ENCODE measurements at places on chromosomes 3 and 15.
A peak's percentile ranks its signal among the peaks of the same experiment; 100 is the strongest.

- DNase-seq = no peak
Measured at GRCh38 chr3:49602877-49603411, 48.7 kb downstream of the BSN start.

- no peak for DNase-seq
Measured at GRCh38 chr15:67080118-67080899, 14.9 kb downstream of the SMAD3 start.

DNA sequence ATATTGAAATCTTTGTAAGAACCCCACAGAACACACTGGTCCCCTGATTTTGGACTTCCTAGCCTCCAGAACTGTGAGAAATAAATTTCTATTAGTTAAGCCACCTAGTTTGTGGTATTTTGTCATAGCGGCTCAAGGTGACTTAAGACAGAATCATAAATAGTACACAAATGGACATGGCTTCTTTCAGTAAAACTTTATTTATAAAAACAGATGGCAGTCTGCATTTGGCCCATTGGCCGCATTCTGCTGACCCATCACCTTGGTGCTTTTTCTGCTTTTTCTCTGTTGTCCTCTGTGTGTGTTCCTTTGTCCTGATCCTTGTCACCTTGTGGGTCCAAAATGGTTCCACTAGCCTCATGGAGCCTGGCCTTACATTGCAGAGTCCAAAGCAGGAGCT is 363.6 kb downstream of the PTPRG start:
- no peak for DNase-seq

DNA sequence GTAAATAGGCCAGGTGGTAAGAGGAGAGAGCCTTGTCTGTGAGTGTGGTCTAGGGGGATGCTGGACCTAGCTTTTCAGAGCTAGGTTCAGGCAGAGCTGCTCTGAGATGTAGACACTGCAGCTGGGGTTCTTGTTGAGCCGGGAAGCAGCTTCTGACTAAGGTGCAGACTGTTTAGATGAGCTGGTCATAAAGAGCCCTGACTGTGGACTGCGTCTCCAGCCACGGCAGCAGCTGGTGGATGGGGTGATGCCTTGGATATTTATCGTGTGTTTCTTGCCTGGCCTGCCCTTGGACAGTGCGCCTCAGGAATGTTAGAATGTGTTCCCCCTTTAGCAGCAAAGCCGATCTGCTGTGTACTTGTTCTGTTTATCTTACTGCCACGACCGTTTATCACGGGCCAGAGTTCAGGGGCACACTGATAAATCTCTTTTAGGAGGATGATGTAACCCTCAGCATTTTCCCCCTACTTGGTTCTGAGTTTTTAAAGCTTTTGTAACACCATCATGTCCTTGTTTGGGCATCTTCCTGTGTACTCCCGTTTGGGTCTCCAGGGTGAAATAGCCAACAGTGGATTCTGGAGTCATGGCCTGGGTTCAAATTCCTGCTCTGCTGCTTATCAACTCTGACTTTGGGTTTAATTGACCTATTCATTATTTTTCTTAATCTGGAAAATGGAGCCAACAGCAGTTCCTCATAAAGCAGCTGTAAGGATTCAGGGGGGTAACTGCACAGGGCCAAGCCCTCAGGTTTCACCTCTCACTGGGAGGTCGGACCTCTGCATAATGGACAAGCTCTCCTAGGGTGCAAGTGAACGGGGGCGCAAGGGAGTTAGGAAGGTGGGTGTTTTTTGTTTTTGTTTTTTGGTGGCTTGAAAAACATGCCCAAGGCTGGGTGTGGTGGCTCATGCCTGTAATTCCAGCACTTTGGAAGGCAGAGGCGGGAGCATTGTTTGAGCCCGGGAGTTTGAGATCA is 51.4 kb downstream of the FLNB start:
- peak; percentile 14 for DNase-seq

DNA sequence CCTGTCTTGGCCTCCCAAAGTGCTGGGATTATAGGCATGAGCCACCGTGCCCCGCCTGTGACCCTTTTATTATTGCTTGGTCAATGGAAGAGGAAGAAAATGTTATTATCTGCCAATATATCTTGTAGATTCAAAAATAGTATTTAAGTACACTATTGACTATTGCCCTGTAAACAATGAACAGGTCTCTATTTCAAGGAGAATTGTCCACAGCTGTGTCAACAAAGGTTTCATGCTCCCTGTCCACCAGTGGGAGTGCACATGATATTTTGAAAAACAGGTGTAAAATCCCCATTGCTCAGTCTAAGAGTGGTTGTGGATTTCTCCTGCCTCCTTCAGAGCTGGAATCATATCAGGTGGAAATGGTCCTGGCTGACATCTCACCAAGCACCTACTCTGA is 36.5 kb upstream of the IGF1R start:
- DNase-seq = no peak

- DNase-seq = no peak
Measured at GRCh38 chr15:29556380-29556779, 265.9 kb downstream of the TJP1 start.

- DNase-seq = no peak
Measured at GRCh38 chr3:156383441-156384025, 171.4 kb downstream of the SSR3 start.

- peak; percentile 9 for DNase-seq
Measured at GRCh38 chr3:101780661-101781060, 1.6 kb downstream of the NXPE3 start.

DNA sequence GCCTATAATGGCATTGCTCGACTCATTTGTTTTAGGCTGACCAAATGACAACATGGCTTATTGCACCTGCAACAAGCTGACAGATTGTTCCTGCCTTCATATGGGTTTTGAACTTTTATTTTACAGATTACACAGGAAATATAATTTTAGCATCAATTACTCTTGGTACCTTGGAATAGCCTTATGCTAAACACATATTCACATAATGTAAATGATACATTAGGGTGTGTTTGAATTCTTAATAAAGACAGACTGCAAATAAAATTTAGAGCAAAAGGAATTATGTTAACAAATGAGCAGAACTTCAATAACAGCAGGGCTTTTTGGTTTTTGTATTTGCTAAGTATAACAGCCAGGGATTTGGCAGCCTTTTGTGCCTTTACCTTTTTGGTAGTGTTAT is 51.9 kb upstream of the TMC3 start:
- DNase-seq = no peak

DNA sequence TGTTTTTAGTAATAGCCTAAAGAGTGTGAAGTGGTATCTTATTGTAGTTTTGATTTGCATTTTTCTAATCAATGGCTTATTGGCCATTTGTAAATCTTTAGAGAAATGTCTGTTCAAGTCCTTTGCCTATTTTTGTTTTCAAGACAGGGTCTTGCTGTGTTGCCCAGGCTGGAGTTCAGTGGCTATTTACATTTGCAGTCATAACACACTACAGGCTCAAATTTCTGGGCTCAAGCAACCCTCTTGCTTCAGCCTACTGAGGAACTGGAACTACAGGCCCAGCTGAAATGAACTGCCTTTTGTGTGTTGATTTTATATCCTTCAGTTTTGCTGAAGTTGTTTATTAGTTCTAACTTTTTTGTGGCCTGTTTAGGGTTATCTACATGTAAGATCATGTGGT is 27.9 kb downstream of the BSN start:
- no peak for DNase-seq

- no peak for DNase-seq
Measured at GRCh38 chr3:151558661-151559060, 97.8 kb upstream of the IGSF10 start.

DNA sequence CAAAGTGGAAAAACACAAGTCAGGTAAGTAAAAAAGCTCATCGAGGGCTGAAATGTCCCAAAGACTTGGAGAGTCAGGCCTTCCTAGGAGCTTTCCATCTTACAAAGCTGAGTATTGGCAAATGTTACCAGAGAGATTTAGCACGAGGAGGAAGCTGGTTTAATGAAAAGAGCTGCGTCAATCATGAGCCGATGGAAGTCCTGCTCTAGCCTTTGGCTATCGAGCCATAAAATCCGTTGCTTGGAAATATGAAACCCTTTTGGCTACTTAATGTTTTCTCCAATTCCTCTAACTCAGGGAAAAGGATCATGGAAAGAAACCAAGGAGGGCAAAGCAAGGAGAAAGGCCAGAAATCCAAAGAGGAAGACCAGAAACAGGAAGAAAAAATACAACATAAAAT is 1074.6 kb downstream of the FHIT start:
- no peak for DNase-seq

GRCh38 chr15:90436952-90437351 is 48.9 kb downstream of the IQGAP1 start:
- DNase-seq = no peak

GRCh38 chr3:32296251-32297204 is 58.0 kb downstream of the CMTM8 start:
- peak; percentile 69 for DNase-seq

- no peak for DNase-seq
Measured at GRCh38 chr15:82812994-82813393, 3.6 kb downstream of the WHAMM start.

- no peak for DNase-seq
Measured at GRCh38 chr3:53646723-53647122, 152.3 kb downstream of the CACNA1D start.

- peak; percentile 48 for DNase-seq
Measured at GRCh38 chr3:58084788-58085543, 76.7 kb downstream of the FLNB start.

DNA sequence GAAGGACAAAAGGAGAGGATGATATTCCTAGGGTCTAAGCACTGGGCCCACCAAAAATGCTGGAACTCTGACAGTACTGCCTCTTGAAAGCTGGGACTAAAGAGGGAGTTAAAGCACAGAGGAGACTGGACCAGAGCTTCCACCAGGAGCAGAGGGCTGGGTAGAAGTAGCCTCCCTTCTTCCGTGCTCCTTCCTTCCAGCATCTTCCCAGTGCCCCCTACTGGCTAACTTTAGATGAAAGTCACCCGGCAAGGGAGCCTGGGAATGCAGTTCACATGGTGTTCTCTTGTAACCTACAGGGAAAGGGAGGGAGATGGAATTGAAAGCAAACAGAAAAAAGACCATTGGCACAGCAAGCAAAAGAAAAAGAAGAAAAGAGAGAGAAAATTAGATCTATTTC is 106.1 kb upstream of the COL8A1 start:
- DNase-seq = peak; percentile 63

DNA sequence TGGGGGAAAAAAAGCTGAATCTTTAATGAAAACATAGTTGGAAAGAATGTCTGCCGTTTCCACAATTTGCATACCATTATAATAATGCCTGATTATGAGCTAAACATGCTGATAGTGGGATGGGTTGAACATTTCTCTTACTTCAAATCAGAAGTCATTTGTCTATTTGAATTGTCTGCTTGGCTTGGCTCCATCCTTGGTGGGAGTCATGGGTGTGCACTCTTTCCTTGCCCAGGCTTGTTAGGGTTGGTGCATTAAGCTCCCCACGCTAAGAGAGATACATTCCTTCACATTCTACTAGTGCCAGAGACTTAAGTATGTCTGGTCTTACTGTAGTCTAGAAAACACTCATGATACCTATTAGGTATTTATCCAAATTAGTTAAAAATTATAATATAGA is 121.4 kb upstream of the RARB start:
- DNase-seq = no peak

Data from inflammatory macrophage (primary cell).